ENCODE measurements at places on chromosomes 7 and 10. TPM values are rescaled to one million over a fixed set of nuclear protein-coding genes. Genes with fewer than 3 reads are reported as not detected.
A peak's percentile ranks its signal among the peaks of the same experiment; 100 is the strongest.

Gene C10orf53
- not detected for polyA plus RNA-seq

Gene PHKG1
- 5.8 TPM for polyA plus RNA-seq

Gene C7orf33
- polyA plus RNA-seq, result not detected

GRCh38 chr10:24952707-24953645 is 570 bp upstream of the PRTFDC1 start:
- DNase-seq, result peak; percentile 65

DNA sequence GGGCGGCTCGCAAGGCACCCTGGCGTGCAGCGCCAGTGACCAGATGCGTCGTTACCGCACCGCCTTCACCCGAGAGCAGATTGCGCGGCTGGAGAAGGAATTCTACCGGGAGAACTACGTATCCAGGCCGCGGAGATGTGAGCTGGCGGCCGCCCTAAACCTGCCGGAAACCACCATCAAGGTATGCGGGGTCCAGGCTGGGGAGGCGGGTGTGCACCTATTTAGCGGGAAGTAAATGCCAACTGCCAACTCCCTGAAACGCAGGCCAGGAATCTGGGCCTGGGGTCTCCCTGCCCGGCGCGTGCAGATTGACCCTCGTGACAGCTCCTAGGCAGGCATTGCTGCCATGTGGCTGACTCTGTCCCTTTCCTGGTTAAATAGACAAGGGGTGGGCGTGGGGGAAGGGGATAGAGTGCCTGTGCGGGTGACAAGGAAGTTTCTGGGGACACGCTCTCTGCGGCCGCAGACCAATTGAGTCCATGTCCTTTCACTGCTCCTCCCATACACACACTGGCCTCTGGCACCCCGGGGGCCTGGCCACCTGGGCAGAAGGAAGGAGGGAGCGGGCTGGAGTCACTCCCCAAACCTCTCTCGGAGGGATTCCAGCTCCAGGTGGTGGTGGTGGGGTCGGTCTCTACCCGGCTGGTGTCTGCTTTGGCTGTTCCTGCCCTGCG is 2.7 kb downstream of the EVX1 start:
- no peak for DNase-seq

- DNase-seq, result no peak
These were observed 715.9 kb upstream of the LRRN3 start for GRCh38 chr7:110375068-110375467.

Gene HTR7
- polyA plus RNA-seq, result 0.03 TPM

DNA sequence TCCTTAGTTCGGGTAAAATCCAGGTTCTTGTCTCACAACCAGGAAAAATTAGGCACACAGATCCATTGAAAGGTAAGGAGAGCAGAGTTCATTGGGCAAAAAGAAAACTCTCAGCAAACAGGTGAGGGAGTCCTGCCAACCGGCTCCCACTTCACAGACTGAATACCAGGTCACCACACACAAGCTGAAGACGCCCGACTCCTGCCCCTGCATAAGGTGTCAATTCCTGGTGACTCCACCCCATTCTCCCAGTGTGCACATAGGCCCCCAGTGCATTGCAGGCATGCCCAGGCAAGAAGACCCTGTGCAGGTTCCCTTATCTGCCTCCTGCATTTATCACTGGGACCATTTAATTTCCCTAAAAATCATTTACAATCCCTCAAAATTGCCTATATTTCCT is 354.6 kb downstream of the LRRTM3 start:
- DNase-seq, result no peak

DNA sequence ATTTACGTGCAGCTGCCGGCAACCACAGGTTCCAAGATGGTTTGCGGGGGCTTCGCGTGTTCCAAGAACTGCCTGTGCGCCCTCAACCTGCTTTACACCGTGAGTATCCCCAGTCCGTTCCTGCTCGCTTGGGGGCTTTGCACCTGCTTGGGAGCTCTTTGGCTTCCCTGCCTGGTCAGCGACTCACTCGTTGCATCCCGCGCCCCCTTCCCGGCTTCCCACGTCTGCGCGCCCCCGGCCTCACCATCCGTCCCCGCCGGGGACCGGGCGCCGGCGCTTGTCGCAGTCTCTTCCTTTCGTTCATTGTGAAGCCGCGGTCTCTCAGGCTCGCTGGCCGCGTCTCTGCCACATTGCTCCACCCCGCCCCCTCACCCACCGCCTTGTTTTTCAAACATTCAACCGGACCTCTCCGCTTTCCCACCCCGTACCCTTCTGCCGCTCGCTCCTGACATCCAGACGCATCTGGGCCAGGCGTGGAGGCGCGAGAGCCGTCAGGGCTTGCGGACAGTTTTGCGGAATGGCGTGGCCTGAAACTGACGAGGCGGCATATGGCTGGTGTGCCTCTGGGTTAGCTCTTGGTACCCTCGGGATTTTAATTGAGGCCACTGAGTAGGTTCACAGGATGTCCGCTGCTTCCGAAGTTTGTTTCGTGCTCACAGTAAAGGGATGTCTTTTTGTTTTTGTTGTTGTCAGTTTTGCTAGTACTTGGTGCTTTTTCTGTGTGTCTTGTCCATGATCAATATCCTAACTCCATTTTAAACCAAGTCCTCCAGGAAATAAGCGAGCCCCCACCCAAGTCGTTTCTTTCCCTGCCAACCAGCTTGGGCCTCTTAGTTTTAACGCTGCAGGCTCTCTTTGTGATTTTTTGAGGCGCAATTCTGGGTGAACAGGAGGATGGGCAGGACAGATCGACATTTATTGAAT is 639 bp downstream of the TSPAN13 start:
- DNase-seq, result peak; percentile 35

Gene ZNF746
- 11.6 TPM for polyA plus RNA-seq

GRCh38 chr7:47416492-47417480 is 165.1 kb downstream of the TNS3 start:
- DNase-seq, result no peak

Gene EIF3B
- 107 TPM for polyA plus RNA-seq

Gene MACC1
- polyA plus RNA-seq, result 1.3 TPM

DNA sequence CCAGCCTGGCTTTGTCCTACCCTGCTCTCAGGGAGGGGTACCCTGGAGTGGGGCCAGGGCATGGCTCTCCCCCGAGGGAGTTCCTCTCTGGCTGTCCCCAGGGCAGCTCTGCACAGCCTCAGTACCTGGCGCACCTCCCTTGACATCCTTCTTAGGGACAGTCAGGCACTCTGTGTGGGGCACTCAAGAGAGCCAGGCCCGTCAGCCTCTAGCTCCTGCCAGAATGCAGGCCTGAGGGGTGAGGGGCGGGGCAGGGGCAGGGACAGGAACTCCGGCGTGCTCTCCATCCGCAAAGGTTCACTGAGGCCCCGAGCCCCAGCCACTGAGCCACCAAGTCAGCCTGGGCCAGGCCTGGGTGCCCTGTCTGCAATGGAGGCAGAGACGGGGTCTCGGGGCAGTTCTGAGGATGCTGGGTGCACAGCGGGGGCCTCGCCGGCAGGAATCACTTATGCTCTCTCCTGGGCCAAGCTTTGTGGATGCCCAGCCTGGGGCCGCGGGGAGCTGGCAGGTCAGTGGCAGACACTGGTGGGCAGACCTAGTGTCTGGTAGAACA is 10.1 kb downstream of the LIMK1 start:
- no peak for DNase-seq
